Metanephros (tissue), 2 donors: ENCODE measurements at places on chromosomes 11 and 22. TPM values are rescaled to one million over a fixed set of nuclear protein-coding genes. Genes with fewer than 3 reads are reported as not detected.

The SCGB1C1 gene
- total RNA-seq: not detected

The CRYBA4 gene
- total RNA-seq: not detected

The BIK gene
- total RNA-seq: 1.1 TPM

The SESN3 gene
- 77.1 TPM for total RNA-seq

The SULT4A1 gene
- total RNA-seq: 1.8 TPM

The SC5D gene
- total RNA-seq: 38.2 TPM

The SYT9 gene
- total RNA-seq: 5.1 TPM

The SMC1B gene
- not detected for total RNA-seq

The MIAT gene
- total RNA-seq: 2.6 TPM

The DAGLA gene
- 3.6 TPM for total RNA-seq

The RASSF7 gene
- total RNA-seq: 55.8 TPM
